ENCODE measurements at places on chromosomes 13 and 19.

GRCh38 chr13:75481176-75482069 lies 546 bp downstream of the TBC1D4 start:
- DNase-seq, result no peak

DNA sequence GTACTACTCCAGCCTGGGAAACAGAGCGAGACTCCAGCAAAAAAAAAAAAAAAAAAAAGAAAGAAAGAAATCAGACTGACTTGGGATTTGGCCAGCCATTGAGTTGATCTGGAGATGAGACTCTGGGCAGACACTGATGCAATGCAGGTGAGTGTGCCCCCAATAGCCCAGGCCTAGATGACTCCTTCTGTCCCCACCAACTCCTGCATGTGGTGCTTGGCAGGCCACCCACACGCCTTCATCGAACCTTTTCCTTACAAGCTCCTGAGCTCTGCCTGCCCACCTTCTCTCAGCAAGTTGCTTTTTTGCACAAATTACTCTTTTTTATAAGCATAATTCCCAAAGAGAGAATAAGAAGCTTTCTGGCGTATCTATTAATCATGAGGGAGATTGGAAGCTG lies 97.9 kb upstream of the MBNL2 start:
- no peak for DNase-seq

GRCh38 chr19:43777163-43777695 lies 3.5 kb downstream of the KCNN4 start:
- DNase-seq, result no peak

DNA sequence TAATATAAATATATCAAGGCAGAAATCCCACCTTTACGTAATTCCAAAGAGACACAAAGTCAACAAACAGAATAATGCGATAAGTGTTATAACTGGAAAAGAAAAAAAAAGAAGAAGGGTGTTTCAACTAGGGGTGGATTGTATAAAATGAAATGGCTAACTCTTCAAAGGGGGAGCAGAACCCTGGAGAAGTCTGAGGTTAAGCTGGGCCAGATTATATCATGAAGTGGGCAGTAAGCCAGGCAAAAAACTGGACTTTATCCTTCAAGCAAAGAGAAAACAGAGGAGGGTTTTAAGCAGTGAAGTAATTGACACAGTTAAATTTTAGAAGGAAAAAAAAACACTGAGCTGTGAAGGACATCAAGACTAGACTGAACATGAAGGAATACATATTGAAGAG lies 41.9 kb downstream of the TBC1D4 start:
- DNase-seq, result no peak

All from cortex of kidney (tissue), 1 donor.